ENCODE measurements at places on chromosomes 7 and 10. TPM values are rescaled to one million over a fixed set of nuclear protein-coding genes. Genes with fewer than 3 reads are reported as not detected.

GRCh38 chr7:98215561-98216495, 4.6 kb downstream of the BHLHA15 start:
- no peak for DNase-seq

DNA sequence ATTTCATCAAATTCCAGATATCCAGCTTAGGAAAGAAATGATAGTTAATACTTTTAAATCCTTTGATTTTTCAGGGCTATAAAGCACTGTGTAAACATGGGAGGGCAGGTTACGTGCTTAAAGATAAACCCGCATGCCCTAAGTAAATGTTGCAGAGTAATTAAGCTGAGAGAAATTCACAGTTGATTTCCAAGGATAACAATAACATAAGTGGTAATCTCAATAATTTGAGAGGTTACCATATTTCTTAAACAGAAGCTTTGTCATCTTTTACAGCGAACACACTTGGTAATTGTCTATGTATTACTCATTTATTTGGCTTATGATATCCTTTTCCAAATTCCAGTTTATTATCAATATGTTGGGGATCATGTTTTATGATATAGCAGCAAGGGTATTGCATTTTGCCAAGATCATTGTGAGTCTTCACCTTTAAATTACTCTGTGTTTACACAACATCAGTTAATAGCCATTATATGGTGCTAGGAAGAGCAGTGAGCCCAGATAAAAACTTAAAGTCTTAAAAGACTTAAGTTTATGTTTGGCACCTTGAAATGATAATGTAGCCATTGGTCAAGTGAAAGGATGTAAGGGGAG, 15.4 kb downstream of the MGAM start:
- no peak for DNase-seq

DNA sequence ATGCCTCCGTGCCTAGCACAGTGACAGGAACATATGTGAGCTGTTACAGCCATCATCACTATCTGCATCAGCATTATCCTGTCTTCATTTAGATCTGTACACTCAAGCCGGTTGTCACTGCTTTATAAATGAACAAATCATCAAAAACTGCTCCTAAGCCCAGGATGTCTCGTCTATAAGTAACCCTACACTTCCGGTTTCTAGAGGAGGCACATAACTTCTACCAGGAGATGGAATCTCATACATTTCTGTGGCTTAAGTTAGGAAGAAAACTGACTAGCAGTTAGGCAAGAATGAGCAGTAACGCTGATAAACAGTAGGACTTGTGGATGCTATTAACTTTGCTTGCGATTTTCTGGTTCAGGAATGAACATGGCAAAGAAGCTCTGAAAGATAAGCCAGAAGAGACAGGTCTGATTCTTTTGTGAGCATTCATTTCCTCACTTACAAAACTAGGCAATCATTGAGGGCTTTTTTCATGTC, 1199.2 kb downstream of the SORCS3 start:
- no peak for DNase-seq

The ELOVL3 gene
- 1.2 TPM for total RNA-seq

The C1QL3 gene
- not detected for total RNA-seq
